Hematopoietic multipotent progenitor cell treated with erythropoietin and hydrocortisone succinate and interleukin-3 and kit ligand, for 17 days (in vitro differentiated cells): ENCODE measurements at places on chromosomes 5 and 9.
A peak's percentile ranks its signal among the peaks of the same experiment; 100 is the strongest.

- DNase-seq = no peak
Measured at GRCh38 chr5:74295141-74295540, 345.4 kb downstream of the ENC1 start.

- DNase-seq = no peak
Measured at GRCh38 chr5:32299059-32299677, 13.6 kb downstream of the MTMR12 start.

GRCh38 chr5:153402550-153402949 is 87.9 kb upstream of the GRIA1 start:
- no peak for DNase-seq

DNA sequence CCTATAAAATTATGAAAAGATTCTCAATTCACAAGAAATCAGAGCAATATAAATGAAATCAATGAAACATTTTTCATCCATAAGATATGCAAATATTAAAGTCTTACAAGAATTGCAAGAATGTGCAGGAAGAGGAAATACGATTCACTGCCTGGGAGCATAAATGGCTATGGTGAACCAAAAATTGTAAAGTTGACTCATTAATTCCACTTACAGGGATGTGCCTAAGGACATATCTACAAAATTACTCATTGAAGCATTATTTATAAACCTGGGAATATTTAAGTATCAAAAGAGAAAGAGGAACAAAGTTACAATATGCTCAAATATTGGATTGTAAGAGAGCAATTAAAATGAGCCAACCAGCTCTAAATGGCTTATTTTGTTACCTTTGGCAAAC is 6.9 kb upstream of the NIPSNAP3A start:
- DNase-seq = no peak

DNA sequence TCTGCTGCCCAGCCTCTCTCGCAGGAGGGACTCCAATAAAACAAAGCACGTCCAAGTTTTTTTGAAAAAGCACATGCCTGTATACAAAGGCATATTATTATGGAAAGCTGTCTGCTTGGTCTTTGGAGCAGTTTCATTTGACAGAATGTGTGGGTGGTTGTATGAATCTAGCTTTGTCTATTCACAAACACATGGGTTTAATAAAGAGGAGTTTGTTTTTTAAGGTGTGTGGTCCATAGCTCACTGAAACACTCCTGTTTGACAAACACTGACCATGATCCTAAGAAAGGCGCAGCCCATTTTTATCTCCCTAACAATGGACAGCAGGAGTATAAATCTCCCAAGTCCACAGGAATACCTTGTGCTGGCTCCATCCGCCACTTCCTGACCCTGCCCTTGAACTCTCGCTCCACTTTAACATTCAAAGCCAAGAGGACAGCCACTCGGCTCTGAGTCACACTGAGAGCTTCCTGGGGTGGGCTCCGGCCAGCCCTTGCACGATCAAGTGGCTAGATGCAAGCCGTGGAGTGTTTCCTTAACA is 371.9 kb downstream of the EBF1 start:
- DNase-seq = no peak

GRCh38 chr5:58133631-58134296 is 326.1 kb downstream of the PLK2 start:
- DNase-seq = no peak

DNA sequence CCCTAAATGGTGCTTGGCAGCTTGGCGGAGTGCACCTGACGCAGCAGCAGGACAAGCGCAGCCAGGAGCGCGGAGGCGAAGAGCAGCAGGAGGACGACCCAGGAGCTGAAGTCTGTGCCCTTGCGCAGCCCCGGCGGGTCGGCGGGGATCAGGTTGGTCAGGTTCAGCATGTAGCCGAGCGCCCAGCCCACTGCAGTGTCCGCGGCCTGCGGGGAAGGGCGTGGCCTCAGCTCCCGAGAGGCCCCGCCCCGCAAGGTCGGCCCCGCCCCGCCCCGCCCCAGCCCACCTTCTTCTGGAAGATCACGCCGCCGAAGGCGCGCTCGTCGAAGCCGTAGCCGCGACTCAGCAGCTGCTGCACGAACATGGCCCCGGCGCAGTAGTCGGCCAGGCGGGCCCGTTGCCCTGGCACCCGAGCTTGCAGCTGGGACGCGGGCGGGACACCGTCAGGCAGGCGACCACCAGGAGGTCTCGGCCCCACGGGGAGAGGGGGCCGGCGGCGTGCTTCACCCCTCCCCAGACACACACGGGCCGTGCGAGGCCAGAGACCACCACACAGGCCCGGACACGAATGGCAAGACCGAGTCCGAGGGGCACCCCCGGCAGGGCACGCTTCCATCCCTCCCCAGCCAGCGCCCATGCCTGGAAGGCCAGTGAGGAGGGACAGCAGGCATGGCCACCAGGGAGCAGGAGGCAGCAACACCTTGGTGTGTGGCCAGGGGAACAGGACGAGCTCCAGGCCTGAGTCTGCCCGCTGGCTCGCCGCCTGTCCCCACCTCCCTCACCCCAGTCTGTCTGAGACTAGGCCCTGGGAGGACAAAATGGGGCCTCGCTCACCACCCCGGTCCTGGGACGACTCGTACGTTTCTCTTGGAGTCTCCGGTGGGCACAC is 2.9 kb upstream of the NPDC1 start:
- DNase-seq = no peak

- no peak for DNase-seq
Measured at GRCh38 chr5:117295941-117296340, 721.3 kb upstream of the SEMA6A start.

DNA sequence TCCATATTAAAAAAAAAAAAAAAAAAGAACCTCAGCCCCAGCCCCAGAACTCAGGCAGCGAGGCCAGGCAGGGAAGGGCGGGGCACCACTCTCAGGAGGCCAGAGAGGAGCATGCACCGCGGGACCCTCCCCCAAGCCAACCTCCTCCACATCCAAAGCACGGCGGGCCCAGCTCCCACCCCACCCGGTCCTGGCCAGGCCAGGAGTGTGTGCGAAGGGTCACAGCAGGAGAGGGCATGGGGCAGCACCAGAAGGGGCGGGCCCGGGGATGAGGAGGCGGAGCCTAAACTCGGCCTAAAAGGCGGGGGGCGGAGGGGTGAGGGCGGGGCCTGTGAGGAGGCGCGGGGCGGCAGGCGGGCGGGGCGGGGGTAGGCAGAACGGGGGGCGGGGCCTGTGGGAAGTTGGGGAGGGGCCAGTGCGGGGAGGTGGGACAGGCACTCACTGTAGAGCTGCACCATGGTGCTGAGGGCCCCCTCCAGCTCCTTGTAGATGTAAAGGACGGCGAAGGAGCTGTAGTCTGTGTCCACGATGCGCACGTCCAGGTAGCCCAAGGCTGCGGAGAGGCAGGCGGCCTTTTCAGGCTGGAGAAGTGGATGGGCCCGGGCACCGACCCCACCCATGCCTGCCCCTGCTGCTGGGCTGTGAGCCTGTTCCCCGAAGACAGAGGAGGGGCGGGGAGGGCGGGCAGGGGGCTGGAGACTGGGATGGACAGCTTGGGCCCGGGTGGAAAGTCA is 1.2 kb downstream of the LCN15 start:
- no peak for DNase-seq

DNA sequence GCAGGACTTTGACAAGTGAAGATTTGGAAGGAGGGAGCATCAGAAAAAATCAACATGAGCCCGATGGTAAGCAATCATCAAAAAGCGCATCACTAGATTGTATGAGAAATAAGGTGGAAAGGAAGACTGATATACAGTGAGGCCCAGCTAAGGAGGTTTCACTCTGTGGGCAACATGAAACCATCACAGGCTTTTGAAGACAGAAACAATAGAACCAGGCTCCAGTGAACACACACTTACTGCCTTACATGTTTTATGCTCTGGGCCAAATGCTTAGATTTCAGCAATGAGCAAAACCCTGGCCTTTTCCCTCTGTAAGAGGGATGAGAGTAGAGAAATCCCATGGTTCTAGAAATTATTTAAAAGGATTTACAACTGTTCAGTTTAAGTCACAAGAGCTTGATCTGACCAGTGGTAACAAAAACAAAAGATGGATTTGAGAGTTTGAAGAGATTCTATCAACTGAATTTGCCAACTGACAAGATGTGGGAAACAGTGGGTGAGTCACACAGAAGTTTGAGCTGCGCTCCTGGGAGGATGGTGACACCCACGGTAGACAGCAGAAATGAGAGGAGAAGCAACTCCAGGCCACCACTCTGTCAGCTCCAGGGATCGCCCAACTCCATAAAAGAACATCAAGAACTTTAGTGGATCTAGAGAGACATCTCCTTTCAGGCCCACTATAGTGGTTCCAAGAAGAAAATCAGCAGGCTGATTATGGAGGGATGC is 261.8 kb downstream of the MCTP1 start:
- DNase-seq = no peak

GRCh38 chr5:24642022-24642421 is 2.8 kb downstream of the CDH10 start:
- no peak for DNase-seq

DNA sequence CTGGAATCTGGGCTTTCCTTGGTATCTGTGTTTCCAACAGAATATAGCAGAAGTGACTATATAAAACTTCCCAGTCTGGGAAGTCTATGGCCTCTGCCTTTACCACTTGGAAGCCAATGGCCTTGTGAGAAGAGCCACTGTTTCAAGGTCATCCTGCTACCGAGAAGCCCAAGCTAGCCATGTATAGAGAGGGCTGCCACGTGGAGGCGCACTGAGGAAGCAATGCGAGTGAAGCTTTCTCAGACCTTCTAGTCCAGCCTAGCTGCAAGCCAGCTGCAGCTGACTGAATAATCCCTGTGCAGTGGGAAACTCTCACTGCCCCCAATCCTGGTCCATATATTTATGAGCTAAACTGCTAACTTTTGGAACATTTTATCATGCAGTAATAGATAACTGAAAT is 661.8 kb upstream of the RIOK2 start:
- DNase-seq = no peak

DNA sequence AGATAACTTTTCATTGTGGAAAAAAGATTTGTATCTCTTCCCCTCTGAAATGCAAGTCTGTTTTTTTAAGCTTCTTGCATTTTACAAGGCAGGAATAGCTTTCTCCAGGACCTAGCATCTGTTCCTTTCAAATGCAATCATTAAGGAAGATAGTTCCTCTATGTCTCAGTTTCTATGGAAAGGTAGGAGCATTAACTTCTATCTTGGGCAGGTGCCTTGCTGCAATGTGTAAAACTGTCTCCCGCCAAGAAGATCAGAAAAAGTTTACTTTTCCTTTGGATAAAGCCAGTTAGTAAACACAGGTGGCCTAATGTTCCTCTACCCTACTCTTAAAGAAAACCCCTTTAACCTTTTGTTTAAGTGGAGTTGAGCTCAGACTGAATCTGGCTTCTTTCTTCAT is 560.6 kb upstream of the CYLC2 start:
- no peak for DNase-seq

DNA sequence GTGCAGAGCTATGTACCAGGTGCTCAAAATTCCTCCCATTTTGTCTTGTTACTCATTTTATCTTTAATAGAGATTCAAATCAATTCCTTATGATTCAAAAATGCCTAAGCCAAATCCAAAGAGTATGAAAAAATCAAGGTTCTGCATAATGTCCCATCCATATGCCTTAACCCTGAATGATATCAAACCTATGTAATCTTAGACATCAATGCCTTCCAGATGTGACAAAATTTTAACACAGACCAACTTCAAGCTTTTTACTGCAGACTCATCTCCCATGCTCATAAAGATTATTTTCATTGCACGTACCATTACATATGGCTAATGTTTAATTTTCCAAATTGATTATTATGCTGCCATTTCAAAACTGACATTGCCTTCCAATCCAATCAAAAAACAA is 122.4 kb downstream of the NFIB start:
- DNase-seq = no peak

- DNase-seq = peak; percentile 54
Measured at GRCh38 chr5:149938791-149939358, 5.7 kb downstream of the PDE6A start.

- no peak for DNase-seq
Measured at GRCh38 chr9:137515338-137515724, 34.9 kb downstream of the PNPLA7 start.

GRCh38 chr9:389758-390157 is 175.1 kb downstream of the DOCK8 start:
- no peak for DNase-seq

- DNase-seq = no peak
Measured at GRCh38 chr5:142720641-142721271, 34.9 kb upstream of the FGF1 start.

GRCh38 chr9:87567001-87567400 is 69.3 kb downstream of the DAPK1 start:
- no peak for DNase-seq

DNA sequence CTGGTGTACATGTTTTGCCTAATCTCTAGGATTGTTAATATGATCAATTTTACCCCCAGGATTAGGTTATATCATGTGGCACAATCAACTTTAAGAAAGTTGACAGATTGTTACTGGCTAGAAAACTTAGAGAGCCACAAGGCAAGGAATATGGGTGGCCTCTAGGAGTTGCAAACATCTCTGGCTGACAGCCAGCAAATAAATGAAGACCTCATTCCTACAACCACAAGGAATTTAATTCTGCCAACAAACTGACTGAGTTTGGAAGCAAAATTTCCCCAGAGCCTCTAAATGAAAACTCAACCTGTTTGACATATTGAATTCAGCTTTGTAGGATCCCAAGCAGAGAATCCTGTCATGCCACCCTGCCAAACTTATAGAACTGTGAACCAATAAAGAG is 196.4 kb upstream of the PTGER4 start:
- DNase-seq = no peak

DNA sequence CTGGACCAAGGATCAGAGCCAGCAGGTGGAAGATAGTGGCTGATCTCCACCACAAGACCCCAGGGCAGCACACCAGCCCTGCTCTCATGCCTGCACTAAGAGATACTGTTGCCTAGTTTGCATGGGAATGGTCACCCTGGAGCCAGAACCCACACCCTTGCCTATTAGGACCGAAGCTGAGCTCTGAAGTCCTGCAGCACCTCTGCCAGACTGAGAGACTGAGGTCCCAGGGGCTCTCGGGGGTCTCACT is 11.3 kb downstream of the ACSL6 start:
- DNase-seq = no peak

DNA sequence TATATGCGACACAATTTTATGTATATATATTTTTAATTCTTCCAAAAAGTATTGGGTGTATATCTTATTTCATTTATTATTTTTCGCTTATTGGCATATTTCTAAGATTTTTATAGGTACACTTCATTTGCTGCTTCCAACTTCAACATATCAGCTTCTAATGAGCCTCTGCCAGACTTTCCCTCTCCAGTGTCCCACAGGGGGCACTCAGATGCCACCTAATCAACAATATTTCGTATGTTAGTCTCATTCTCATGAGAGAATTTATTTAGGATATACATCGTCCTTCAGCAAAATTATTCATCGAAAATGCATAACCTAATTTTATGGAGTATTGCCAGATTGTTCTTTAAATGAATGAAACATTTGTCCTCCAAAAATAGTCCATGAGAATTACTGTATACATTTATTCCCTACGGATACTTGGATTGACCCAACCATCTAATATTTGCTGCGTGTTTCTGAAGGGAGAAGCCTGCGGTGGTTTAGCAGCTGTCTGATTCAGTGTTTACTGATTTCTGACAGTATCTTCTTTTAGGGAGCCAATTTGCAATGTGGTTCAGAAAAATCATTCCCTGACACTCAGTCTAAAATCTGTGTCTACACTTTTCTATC is 100.6 kb upstream of the SELENOP start:
- DNase-seq = peak; percentile 77
